GM03348 (cell line): ENCODE measurements at places on chromosomes 6 and 20.

DNA sequence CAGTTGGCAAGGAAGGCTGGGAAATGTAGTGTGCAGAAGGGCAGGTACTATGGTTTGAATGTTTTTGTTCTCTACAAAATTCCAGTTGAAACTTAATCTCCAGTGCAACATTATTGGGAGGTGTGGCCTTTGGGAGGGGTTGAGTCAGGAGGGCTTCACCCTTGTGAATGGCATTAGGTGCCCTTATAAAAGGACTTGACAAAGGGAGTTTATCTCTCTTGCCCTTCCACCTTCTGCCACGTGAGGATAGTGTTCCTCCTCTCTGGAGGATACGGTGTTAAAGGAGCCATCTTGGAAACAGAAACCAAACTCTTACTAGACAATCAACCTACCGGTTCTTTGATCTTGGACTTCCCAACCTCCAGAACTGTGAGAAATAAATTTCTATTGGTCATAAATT is 82.2 kb upstream of the LRFN2 start:
- no peak for DNase-seq

DNA sequence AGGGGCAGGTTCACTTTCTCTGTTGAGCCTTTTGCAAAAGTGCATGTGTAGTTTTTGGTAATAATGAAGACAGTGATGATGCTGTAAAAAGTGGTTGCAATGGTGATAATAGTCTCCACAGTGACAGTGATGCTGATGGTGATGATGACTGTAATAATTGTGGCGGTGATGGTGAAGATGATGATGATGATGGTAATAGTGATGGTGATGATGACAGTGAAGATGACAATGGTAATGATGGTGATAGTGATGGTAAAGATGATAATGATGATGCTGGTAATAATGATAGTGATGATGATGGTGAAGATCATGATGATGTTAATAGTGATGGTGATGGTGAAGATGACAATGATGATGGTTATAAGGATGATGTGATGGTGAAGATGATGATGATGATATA is 67.7 kb upstream of the LRFN2 start:
- no peak for DNase-seq

DNA sequence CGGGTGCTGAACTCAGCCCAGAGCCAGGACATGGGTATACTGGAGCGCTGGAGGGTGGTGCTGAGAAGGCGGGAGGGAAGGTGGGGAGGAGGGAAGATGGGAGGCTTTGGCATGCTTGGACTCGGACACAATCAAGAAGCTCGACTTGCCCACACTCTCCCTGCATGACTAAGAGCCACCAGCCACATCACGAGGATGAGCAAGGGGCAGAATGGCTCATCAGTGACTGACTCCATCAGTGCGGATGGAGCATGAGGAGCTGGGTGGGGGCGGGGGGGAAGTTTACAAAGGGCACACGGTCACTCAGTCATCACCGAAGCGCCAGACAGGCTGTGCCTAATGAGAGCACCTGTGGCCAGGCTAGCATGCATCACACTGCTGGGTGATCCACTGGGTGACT is 222.8 kb downstream of the KIF16B start:
- peak; percentile 63 for DNase-seq

DNA sequence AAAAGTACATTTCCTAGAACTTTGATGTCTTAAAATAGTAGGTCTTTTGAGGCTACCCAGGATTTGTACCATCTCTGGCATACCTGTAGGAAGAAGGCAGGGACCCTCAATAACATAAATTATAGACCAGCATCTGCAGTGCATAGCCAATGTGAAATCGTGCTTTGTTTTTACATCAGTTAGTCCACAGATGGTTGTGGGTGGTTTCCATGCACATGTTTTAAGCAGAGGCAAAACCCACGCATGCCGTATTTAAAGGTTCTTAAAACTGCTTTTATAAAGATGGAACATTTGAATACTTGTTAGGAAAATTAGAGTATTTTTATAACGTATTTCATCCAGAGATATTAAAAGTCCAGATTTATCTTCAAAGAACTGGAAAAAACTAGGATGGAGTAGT is 66.3 kb downstream of the SH3BGRL2 start:
- DNase-seq: no peak

GRCh38 chr20:51856432-51856831 is 54.1 kb upstream of the SALL4 start:
- peak; percentile 38 for DNase-seq

GRCh38 chr6:20409427-20409971 is 7.8 kb downstream of the E2F3 start:
- DNase-seq: no peak

DNA sequence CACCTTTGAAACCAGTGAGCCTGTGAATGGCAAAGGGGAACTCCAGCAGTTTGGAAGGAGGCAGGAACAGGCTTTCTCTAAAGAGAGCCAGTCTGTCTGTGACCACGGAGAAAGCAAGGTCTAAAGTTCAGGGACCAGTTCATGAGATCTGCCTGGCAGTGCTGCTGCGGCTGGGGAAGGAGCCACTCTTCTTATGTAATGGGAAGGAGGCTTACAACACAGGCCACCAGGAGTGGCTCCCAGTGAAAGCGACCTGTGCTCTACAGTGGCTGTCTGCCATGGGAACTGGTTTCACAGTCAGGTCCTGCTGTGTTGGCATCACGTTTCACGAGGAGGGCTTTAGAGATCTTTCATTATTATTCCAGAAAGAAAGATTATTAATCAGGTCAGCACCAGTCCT is 291.9 kb upstream of the PRDM1 start:
- peak; percentile 20 for DNase-seq

- no peak for DNase-seq
Observed at GRCh38 chr6:31352310-31352682, 4.7 kb downstream of the HLA-B start.

GRCh38 chr6:28769626-28770402 is 154.0 kb downstream of the TRIM27 start:
- peak; percentile 29 for DNase-seq

DNA sequence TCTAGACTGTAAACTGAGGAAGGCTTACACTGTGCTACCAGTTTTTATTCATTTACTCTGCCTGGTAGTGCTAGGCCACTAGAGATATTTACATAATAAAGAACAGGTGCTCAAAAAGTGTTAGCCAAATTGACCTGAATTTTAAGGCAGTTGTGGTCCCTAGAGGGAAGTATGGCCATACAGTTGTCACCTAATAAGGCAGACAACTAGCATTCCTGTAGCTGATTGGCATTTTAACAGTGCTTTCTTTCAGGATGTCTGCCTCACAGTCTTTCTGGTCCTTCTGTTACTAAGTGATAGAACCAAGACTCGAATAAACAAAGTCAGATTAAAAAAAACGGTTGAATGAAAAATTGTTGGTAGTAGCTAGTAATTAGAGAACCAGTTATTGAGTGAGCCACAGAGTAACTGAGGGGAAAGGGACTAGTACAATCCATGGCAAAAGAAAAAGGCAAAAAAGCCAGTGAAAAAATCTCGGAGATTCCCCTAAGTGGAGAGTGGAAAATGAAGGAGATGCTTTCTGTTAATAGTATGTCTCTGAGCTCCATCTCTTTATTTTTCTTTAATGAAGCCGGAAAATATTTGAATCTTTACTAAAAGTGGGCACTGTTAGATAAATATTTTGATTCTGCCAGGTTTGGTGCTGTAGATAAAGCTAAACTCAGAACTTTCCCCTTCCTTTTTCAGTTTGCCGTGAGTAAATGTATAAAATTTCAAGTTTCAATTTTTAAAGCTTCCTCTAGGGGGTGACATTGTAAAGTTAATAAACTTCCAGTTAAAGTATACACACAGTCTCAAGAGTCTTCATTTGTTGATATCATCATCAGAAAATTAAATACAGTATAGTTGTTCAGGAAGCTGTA is 9.1 kb downstream of the VTA1 start:
- DNase-seq: peak; percentile 34

GRCh38 chr6:90131125-90131524 is 165.5 kb downstream of the BACH2 start:
- no peak for DNase-seq

DNA sequence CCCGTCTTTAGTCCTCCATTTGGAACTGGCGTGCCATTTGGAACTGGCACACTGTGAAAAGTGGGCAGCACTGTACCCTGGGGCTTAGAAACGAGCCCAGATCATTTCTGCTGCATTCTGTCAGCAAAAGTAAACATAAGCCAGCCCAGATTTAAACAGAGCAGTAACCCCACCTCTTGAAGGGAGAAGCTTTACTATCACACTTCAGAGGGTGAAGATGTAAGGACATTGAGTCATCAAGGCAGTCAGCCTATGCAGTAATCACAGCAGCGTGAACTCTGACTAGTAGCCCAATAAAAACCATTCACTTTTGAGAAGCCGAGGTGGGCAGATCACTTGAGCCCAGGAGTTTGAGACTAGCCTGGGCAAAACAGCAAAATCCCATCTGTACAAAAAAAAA is 216.9 kb downstream of the EYA2 start:
- DNase-seq: no peak

- no peak for DNase-seq
Observed at GRCh38 chr6:27672113-27672799, 199.4 kb upstream of the ZNF184 start.

DNA sequence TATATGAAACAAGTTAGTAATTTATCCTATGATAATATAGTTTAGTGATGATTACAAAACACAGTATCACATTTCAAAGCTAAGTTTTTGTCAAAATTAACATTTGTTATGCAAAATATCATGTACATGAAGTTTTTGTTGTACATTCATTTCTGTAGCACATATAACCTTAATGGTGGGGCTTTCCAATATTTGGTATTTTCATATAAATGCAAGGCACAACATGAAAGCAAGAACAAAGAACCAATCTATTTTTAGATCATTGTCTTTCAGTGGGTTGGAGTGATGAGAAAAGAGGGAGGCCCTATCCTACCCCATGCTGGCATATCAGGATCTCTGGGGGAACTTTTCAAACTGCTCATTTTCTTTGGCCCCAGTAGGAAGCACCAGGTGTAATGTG is 53.4 kb downstream of the FAM83B start:
- DNase-seq: no peak

- no peak for DNase-seq
Observed at GRCh38 chr6:71114986-71115385, 158.1 kb upstream of the B3GAT2 start.

DNA sequence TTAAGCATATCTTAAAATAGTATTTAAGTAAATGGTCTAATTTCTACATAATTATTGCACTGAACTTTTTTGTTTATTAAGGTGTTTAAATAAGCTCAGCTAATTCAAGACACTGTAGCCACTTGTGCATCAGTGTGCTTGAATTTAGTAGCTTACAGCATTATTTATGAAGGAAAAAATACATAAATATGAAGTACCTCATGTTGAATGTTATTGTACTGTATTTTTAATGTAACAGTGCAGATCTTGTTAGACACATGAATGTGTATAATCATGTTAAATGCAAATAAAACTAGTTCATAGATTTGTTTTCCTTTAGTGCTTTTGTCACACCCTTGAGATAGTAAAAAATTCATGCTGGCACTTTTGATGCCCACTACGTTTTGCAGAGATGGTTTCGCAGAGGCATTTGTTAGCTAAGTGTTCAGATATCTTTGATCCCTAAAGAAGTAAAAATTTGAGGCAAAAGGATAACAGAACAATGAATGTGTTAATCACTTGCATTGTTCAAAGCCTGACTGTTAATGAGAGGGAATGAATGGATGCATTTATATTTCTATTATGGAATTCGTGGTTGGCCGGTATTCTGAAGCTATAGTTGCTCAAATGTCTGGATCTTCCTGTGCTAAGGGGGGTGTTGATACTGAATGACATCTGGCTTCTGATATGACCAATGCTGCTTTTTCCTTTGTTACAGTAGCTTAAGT is 8.8 kb downstream of the BTBD3 start:
- no peak for DNase-seq

- DNase-seq: no peak
Observed at GRCh38 chr6:19665613-19665909, 171.6 kb upstream of the ID4 start.

DNA sequence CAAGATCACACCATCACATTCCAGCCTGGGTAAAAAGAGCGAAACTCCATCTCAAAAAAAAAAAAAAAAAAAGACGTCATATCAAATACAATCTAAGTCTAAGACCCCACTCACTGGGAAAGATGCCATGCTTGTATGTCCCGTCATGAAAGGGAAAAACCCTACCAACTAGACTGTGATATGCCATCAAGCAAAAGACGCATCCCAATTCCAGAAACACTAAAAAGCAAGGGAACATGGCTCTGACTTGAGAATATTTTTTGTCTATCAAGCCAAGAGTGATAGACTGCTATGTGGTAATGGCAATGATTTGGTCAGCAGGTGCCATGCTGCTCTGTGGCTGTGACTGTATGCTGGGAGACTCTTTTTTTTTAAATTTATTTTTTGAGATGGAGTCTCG is 23.0 kb downstream of the LAMA5 start:
- no peak for DNase-seq

- DNase-seq: no peak
Observed at GRCh38 chr20:10319855-10320254, 101.2 kb downstream of the SNAP25 start.

DNA sequence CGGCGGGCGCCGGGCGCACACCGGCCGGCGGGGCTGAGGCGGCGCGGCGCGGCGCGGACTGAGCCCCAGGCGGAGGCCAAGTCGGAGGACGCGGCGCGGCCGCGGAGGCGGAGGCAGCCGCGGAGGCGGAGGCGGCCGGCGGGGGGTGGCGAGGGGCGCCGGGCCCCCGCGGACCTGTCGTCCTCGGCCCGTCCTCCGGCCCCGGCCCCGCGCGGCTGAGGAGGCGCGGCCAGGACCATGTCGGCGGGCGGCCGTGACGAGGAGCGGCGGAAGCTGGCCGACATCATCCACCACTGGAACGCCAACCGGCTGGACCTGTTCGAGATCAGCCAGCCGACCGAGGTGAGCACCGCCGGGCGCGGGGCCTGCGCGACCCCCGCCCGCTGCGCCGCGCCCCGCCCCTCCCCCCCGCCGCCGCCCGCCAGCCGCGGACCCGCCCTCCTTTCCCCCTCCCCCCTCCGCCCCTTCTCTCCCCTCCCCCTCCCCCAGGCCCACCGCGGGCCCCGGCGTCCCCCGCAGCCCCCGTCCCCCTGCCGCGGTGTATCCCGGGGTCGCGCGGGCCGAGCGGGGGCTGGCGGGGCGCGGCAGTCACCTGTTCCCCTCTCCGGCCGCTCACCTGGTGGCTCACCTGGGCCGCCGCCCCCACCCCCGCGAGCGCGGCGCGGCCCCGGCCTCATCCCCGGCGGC is at the start of gene AFDN:
AFDN (plus strand) TSS at position 16 of the 687 bp plus-strand sequence; CDS start at position 238, 222 bp downstream.
- no peak for DNase-seq

GRCh38 chr20:43894491-43894890 is 20.2 kb upstream of the TOX2 start:
- DNase-seq: no peak
